ENCODE measurements at places on chromosomes 7 and 10.

DNA sequence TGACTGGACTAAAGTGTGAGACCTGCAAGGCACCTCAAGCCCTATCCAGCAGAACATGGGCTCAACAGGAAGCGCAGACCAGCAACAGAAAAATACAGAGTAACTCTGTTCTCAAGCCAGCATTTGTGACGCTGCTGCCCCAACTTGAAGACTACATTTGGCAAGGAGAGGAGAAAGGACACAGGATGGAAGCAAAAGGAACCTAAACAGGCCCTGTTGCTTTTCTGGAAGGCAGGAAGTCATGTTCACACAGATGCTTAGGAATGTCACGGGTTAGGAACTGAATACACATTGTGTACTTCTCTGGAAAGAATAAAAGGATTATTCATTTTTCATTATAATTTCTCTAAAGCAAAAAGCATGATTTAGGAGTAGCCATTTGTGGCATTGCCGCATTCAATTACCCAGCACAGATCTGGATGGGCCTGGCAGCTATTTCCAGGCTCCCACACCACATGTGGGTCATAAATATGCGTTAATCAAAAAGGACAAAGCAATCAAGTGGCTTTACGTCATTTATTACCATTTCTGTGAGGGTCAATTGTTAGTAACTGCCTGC is 19.8 kb upstream of the TOMM7 start:
- DNase-seq, result no peak

DNA sequence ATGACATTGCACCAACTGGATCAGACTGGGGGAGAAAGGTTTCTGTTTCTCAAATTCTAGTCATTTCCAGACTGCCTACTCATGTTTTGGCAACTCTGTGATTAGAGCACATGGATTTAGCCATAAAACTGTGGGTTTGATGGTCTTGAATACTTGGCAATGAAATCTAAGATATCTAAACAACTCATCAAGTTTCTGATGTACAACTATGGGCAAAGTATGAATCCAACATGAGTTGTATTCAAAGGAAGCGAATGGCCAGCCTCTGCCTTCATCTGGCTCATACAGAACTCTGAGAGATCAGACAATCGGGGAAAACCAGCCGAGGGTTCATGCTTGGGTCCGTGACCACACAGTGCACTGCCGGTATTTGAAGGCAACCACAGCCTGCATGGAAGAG is 144.3 kb downstream of the ADAM12 start:
- DNase-seq, result peak; percentile 97

DNA sequence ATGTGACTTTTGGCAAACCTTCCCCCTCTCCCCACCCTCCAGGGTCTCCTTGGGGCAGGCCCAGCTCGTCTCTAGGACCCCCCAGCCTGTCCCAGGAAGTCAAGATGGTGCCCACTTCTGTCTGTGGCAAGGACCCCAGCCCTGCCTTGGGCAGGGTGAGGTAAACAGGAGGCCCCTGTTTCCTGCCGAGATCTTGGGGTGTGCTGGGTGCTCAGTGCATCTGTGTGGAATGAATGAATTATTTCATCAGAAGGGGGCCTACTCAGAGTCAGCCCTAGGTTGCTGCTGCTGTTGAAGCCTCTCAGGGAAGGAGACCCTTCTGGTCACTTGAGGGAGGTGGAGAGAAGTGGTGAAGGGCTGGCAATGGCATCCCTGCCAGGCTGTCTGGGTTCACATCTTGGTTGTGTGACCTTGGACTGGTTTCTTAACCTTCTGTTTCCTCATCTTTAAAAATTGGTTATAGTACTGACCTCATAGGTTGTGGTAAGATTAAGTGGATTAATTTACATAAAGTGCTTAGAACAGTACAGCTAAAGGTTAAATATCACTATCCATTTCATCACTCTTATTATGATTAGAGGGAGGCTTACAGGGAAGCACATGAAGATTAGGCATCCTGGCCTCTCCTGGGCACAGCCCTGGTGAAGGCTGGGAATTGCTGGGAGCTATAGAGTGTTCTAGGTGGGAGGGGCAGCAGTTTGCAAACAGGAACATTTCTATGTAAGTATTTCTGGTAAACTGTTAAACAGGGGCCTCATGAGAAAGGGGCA is 67.7 kb downstream of the ZMIZ1 start:
- no peak for DNase-seq

GRCh38 chr10:119309423-119309770 is 102.0 kb downstream of the GRK5 start:
- no peak for DNase-seq

DNA sequence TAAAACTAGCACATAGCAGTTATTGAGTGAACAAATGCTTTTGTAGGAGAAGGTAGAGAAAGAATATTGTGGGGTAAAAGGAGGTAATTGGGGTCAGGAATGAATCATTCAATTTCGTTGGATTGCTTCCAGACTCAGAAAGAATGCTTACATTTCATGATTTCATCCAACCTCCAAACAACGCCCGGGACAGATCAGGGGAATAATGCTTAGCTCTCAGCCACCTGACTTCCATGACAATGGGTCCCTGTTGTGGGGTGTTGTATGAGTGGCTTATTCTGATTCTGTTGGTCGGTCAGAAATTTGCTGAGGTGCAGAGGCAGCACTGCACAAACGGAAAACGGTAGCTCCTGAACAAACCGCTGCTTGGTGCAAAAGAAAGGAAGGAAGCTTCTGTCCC is 24.0 kb upstream of the INPP5F start:
- no peak for DNase-seq

DNA sequence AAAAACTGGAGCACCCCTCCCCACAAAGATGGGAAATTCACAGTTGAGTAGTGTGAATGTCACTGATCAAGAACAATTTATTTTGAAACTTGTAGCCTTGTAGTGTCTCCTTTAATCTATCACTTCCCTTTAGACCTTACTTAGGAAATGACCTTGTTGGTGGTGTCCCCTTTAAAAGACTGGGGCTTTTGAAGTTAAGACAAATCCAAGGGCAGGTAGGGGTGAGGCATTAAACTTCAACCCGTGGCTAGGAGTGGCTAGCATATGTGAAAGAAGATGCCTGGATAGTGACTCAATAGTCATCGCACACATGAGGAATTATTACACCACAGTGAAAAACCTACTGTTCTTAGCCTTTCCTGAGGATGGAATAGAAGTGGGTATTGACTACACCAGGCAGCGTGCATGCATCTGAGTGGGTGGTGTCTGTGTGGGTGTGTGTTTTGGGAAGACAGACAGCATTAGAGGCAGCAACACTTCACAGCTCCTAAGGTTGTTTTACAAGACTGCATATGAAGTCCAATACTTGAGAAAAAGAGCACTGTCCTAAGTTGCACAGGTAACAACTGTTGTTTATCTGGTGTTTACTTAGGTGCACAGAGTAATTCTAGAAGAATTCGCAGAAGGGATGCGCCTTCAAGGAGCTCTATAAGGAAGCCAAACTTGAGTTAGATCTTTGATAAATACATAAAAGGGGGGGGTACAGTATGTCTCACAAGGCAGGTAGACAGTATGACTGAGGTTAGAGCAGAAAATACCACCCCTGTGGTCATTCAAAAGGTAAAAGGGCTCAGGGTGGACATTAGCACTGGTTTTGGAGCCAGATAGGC is 32.9 kb downstream of the ABLIM1 start:
- DNase-seq, result peak; percentile 82

DNA sequence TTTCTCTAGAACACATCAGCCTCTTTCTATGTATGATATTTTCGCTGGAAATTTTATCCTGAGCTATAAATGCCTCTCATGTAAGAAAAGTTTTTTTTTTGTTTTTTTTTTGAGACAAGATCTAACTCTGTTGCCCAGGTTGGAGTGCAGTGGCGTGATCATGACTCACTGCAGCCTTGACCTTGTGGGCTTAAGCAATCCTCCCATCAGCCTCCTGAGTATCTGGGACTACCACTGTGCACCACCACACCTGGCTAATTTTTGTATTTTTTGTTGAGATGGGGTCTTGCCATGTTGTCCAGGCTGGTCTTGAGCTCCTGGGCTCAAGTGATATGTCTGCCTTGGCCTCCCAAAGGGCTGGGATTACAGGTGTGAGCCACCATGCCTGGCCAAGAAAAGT is 80.4 kb downstream of the ADK start:
- DNase-seq, result peak; percentile 23

All from RCC 7860 (cell line).